ENCODE measurements at places on chromosomes 6 and 20.

- no peak for DNase-seq
These were observed 60.2 kb downstream of the MYH7B start for GRCh38 chr20:35015863-35016193.

- no peak for DNase-seq
These were observed 85.6 kb downstream of the ANKRD60 start for GRCh38 chr20:58142843-58143185.

DNA sequence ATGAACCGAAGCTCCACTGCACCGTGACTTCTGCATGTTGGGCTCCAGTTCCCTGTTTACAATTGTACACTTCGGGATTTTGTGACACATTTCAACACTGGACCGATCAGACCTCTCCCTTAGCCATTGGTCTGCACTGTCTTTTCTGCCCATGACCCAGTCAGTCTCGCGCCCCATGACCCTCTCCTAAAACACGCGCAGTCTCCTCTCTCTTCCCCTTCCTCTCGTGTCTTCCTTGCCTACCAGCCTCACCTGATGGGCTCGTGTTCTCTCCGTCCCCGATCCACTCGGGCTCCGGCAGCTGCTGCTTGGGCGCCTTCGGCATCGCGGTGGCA lies 535 bp upstream of the ABCF1 start:
- no peak for DNase-seq

DNA sequence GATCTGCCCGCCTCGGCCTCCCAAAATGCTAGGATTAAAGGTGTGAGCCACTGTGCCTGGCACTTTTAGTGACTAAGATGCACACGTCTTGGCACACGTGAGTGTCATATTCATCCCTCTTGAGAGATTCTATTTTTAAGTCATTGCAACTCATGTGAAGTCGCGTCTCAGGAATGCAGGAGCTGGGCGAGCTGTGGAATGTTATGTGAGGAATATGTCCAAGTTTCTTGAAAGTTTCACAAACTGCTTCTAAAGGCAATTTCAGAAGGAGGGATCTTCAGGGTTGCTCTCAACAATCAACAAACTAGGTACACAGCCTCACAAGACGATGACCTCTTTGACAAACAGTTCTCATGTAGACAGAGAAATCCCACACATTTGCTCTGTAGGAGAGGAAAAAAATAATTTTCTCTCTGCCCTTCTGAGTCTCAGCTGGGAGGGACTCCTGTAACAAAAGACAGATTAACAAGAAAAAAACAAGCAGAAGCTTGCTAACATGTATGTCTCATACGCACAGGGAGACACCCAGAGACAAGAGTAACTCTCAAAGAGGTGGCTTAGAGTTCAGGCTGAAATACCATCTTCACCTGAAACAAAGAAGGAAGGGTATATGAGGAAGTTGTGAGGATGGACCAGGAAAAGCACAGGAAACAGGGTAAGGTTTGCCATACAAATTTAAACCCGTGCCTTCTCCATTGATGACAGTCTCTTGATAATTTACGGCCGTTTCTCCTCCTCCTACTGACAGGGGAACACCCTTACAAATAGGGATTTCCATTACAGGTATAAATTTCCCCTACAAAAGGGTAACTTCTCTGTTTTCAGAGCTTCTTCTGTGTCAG lies 45.3 kb upstream of the FAM50B start:
- no peak for DNase-seq

- no peak for DNase-seq
These were observed 5.7 kb downstream of the FOXO3 start for GRCh38 chr6:108566406-108566805.

DNA sequence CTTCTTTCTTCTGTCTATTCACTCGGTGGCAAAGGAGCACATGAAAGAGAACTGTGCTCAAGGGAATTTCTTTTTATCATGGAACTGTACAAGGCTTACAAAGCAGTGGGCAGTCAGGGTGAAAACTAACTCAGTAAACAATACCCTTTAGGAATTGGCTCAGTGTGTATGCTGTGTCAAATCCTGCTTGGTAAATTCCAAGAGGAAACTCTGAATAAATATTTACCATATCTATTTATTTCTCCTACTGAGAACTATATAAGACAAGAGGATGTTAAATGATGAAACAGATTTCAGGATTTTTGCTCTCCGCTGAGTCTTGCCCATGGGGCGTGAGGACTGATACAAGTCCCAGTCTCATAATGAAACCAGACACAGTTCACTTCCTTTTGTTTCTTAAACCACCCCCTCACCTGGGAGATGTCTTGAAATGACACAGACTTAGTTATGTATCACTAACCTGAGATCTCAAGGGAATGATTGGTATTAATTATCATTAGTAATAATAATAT lies 188.8 kb downstream of the BACH2 start:
- no peak for DNase-seq

GRCh38 chr6:49909563-49909962 lies 43.2 kb upstream of the CRISP1 start:
- DNase-seq, result no peak

DNA sequence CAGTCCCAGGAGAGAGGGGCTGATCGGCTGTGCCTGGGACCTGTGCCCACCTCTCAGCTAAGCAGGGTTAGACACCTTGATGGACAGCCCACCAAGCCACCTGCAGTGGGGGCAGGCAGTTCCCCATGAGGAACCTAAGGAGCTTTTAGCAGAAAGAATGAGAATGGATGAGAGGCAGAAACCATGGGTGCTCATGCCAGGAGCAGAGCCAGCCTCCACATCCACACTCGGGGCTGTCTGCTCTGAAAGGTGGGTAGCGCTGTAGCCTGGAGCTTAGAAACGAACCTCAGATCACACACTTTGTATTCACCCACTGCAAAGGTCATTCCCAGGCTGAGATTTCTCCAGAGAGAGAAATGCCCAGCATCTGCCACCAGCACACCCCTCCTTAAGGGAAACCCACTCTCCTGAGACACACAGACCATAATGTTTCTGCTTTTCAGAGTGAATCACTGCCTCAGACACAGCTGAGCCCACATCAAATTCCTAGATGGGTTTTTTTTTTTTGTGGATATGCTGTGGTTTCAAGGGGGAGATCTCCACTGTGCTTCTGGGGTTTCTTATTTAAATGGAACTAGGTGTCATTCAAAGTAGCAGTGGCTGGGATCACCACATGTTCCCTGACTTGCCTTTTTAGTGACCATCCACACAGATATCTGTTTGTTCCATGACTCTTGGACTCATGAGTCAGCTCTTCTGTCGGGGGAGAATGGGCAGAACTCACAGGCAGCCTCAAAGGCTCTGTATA lies 218.9 kb downstream of the EYA2 start:
- DNase-seq, result no peak

DNA sequence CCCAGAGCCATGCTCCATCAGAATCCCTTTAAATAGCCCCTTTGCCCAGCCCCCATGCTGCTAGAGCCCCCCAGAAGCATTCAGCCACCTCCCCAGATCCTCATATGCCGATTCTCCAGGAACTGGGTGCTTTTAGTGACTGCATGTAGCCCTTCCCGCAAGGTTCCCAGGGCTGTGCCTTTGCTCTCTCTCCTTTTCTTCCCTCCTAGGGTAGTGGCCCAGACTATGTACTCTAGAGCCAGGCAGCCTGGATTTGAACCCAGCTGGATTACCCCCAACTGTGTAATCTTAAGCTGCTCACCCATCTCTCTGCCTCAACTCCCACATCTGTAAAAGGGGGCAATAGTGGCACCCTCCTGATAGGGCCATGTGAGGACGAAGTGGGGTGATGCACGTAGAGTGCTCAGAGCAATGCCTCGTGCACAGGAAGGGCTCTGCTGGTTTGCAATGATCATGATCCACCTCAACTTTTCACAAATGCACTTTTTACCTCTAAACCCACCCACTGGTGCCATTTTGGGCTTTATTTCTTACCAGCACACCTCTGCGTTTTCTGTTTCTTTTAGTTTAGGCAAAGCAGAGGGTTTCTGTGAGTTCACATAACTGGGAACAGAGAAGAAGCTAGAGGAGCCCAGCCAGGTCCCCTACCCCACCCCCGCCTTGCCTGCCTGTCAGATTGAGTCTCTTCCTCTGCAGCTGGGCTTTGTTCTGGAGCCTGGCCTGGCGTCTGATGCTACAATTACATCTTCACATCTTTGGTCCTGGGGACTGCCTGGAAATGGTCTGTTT lies 396.5 kb downstream of the RNGTT start:
- no peak for DNase-seq

GRCh38 chr20:34290471-34290870 lies 12.7 kb downstream of the AHCY start:
- DNase-seq, result no peak

GRCh38 chr20:25064561-25065071 lies 6.7 kb upstream of the ACSS1 start:
- DNase-seq, result no peak

DNA sequence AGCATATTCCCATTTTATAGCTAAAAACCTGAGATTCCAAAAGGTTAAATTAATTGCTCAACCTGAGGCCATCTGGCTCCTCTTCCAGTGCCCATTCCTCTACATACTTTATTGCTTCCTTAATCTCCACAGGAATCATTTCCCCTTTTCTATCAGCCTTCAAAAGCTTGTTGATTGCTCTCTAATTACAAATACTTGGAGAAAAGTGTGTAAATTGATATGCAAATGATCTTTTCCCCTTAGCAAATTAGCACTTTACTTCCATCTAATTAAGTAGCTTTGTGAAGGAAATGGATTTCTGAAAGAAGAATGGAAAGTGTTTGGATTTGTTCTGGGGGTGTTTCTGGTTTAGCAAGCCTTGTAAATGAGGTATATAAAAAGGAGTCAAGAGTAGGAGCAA lies 323.3 kb downstream of the GRIK2 start:
- DNase-seq, result no peak
